ENCODE measurements at places on chromosomes 1 and 21.

DNA sequence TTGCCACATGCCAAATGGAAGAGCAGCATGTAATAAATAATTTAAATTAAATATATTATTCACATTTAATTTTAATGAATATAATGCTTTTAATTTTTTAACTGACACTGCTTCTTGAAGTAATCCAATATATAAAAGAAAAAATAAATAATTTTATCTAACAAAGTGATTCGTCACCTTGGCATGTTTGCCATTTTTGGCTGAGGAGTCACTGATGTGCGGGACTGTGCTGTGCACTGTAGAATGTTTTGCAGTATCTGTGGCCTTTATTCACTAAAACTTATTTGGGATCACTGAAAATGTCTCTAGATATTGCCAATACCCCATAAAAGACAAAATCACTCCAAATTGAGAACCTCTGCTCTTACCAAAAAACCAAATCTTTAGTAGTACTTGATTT lies 807.8 kb downstream of the BRINP3 start:
- no peak for DNase-seq

DNA sequence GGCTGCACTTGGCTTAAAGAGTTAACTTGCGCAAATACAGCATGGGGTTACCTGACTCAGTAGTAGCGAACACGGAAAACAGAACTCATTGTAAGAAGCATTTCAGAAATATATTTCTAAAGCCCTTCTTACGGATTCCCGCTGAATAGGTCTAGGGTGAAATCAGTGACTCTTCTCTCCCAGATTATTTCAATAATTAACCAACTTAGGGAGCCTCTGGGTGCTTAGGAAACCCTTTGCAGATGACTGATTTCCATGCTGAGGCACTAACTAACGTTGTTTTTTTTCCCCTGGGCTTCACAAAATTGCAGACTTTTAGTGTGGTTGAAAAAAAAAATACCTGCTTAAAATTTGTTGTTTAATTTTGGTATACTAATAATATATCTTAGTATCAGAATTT lies 40.3 kb downstream of the BTG3 start:
- DNase-seq, result no peak

DNA sequence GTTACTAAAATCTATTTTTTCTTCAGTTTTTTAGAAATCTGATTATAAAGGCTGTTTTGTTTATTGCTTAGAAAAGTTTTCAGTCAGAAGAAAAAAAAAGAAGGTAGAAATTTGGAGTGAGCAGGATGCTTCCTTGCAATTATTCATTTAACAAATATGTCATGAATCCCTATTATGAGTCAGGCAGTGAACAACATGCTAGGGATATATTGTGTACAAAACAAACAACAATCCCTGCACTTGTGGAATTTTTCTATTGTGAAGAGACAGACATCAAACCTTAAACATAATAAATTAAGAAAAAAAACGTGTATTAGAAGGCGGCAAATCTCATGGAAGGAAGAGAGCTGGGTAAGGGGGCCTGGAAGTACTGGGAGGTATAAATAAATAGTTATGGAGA lies 664.1 kb upstream of the CAMK1G start:
- DNase-seq, result no peak

- DNase-seq, result no peak
Observed at GRCh38 chr21:26756491-26757159, 88.6 kb downstream of the ADAMTS1 start.

DNA sequence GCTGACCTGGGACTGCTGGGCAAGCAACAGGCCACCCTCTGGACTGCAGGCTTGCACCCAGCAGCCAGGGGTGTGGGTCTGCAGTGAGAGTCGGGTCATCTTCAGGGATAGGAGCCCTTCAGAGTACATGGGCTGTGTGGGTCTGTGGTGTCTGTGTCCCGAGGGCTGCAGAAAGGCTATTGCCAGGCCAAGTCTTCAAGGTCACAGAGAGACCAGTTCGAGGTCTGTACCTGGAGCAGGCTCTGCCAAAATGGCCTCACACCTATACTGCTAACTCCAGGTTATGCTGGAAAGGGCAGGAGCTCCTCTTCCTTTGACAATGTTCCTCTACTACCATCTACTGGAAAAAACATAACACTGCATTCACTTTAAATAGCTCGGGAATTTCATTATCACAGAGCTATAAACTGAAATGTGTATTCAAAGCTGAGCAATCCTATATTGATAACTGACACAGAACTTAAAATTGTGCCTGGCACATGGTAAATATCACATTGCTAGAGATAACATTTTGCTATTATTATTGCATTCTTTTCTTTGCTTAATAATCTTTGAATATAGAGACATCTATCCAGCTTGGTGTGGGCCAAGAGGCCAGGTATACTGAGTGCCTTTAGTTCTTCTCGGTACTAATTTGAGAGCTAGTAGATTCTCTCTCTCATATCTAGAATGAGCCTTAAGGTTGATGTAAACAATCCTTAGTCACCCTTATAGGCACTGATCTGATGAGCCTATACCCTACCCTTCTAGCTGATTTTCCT lies 6.9 kb upstream of the DNAH14 start:
- no peak for DNase-seq

DNA sequence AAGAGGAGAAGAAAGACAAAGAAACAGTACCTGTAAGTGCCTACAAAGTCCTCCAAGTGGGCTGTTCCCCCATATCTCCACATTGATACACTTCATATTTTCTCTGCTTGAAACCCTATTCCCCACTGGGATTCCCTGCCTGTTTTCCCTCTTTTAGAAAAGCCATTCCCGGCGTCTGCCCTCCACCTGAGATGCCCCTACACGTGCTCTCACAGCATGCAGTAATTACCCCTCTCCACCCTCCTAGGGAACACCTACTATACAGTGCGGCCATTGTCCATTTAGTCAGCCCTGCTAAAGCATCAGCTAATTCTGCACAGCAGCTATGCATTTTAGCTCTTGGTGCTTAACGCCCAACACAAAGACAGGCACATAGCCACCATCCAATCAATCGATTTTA lies 135.7 kb upstream of the TIAM1 start:
- DNase-seq, result no peak

DNA sequence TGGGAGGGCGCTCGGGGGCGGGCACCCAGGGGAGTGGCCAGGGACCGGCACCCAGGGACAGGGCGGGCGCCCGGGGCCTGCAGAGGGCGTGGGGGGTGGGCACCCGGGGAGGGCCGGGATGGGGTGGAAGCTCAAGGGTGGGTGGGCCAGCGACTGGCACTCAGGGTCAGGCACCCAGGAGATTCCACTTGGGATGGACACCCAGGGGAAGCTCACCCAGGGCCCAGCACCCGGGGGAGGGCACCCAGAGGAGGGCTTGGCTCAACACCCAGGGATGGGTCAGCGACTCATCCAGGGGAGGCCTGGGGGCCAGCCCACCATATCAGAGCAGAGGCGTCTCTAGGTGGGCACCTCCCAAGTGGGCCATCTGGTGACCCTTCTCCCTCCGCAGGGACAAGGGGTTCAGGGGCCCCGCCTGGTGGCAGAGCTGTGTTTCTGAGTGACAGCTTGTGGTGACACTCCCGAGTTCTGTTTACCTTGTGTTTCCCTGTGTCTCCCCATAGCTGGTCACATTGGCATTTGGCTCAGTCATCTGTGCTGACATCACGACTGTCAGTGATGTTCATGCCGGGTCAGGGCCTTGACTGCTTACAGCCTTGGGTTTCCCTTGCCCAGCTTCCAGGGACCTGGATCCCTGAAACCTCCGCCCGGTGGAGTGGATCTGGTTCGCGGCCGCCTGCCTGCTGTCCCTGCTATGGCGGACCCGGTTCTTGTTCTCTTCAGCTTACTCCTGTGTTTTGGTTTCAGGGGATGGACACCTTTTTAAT lies 749 bp downstream of the IBA57 start:
- no peak for DNase-seq

DNA sequence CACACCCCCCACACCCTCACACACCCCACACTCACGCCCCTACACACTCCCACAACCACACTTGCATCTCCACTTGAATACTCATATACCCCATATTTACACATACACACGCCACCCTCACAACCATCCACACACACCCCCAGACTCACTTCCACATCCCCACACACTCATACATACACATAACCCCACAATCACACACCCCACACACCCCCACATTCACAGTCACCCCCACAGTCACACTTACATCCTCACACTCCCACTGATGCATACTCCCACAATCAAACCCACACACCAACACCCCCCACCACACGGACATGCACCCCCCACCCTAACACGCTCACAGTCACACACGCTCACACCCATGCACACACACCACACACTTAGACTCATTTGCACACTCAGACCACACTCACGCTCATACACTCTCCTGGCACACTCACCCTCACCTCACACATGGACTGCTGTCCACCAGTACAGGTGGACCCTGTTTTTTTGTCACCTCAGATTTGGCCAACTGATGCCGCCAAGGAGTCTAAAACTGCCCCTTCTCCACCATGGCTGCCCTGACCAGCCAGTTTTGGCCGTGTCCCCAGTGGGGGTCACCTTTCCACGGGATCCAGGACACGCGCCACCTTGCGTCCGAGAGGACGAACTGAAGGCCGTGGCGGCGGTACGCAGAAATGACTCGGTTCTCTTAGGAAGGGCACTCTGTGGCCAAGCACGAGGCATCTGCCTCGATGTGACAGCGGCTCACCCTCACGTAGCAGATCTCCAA lies 45.3 kb upstream of the EDN2 start:
- DNase-seq, result no peak

DNA sequence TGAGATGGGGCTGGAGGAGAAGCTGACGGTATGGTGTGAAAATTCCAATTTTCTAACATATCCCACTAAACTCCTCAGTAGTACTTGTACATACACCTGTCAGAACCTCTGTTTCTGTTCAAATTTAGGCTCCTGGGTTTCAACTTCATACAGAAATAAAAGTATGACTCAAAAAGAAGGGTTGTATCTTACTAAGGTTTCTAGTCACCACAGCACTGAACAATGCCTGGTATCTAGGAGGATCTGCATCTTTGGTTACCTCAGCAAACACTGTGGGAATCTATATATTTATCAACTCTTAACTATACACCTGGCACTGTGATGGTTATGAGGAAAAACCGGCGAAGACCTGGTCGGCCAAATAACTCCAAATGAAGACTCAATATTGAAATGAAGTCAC lies 13.8 kb downstream of the RBM34 start:
- DNase-seq, result no peak

GRCh38 chr21:29064850-29065481 lies 8.5 kb downstream of the CCT8 start:
- no peak for DNase-seq

DNA sequence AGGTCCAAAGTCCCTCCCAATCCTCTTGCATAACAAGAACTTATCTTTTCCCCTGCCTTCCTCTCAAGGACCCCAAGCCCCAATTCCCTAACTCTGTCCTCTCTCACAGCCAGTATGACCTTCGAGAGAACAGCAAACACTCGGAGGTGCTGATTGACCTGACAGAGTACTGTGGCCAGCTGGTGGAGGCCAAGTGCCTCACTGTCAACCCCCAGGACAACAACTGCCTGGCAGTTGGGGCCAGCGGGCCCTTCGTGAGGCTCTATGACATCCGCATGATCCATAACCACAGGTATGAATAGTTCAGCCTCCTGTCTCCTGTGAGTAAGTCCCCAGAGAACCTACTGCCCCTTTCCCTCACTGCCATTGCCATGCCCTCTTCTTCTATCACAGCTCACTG lies 29.9 kb upstream of the TMEM222 start:
- no peak for DNase-seq

DNA sequence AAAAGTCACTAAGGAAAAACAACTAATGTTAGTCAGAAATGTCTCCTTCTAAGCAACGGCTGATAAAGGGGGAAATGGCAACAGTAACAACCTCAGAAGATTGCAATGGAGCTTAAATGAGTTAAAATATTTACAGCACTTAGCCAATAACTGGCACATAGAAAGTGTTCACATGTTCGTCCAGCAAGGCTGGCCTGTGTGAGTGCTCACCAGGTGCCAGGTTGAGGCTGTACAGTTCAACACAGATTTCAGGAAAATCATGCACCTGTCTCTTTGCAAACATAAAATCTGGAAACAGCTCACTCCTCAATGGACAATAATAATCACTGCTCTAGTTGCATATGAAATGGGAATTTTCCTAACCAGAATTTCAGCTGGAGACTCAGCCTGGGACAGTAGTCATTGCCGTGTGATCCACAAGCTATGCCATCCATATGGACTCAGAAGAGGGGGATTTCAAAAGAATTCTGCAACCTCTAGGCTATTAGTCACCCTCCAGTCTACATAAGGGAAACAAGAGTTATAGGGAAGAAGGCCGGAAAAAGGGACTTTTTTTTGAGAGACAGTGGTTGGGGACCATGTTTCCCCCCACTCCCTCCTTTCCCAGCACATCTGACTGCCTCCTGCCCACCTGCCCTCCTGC lies 68.6 kb downstream of the SYDE2 start:
- DNase-seq, result no peak

- no peak for DNase-seq
Observed at GRCh38 chr1:107865627-107866026, 99.4 kb downstream of the VAV3 start.

GRCh38 chr1:204513117-204513716 lies 3.0 kb upstream of the MDM4 start:
- DNase-seq, result no peak

- DNase-seq, result no peak
Observed at GRCh38 chr1:34684266-34684665, 70.6 kb upstream of the GJB5 start.

DNA sequence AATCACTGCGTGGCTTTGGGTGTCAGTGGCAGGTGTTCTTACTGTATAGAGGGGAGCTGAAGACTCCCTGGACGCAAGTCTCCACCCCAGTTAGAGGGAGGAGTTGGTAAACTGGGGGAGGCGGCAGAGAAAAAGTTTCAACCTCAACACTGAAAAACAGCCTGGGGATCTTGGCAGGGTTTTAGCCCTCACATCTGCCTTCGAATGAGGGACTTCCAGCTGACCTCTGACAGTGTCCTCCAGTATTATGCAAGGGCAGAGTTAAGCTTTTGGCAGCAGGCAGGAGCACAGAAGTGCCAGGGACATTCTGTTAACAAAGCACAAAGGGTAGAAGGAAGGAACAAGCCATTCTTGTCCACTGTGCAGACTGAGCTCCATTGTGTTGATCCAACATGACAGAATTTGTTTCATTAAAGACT lies 41.2 kb upstream of the RAB4A start:
- DNase-seq, result no peak

DNA sequence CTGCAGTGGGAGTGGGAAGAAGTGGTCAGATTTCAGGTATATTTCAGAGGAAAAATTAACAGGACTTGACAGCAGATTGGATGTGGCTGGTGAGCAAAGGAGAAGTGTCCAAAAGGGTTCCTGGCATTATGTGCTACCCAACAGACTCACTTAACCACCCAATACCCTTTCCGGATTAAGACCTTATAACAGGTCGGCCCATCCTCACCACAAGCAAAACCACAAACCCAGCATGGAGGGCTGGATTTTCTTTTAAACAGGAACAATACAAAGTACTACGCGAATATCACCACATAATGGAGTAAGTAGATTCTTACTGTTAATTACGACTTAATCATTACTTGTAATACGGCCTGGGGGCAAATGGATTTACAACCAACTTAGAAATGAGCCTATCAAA lies 59.2 kb downstream of the WDR64 start:
- DNase-seq, result no peak

DNA sequence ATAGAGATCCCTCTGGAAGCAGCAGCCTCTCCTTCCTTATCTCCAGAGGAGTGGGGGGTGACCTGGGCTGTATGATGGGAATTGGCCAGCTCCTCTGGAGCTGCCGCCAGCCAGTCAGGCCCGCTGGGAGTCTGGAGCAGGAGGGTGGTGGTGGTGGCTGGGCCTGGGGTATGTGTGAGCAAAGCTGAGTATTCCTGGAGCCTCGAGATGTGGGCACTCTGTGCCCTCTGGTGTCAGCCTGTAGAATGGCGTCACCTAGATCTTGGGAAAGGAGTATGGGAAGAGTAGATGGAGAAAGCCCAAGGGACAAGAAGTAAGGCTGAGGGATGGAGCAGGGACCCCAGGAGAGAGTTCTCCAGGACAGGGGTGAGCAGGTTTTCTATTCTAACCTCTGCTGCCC lies 16.0 kb downstream of the VANGL2 start:
- no peak for DNase-seq
